ENCODE measurements at places on chromosomes 5 and 9. TPM values are rescaled to one million over a fixed set of nuclear protein-coding genes. Genes with fewer than 3 reads are reported as not detected.

TAS2R1 gene
- total RNA-seq, result not detected

SH3TC2 gene
- total RNA-seq, result 21.3 TPM

GIN1 gene
- total RNA-seq, result 3.8 TPM

CLIC3 gene
- total RNA-seq, result not detected

TDRD7 gene
- total RNA-seq, result 18.0 TPM

NIPSNAP3A gene
- total RNA-seq, result 52.4 TPM

RGS7BP gene
- total RNA-seq, result not detected

CARD19 gene
- 51.1 TPM for total RNA-seq

SLC1A1 gene
- 4.4 TPM for total RNA-seq

IFNA2 gene
- not detected for total RNA-seq

AK1 gene
- 17.6 TPM for total RNA-seq

CCDC171 gene
- 0.65 TPM for total RNA-seq

PHF19 gene
- total RNA-seq, result 9.4 TPM

SLC6A19 gene
- total RNA-seq, result not detected

RECK gene
- 29.6 TPM for total RNA-seq

Data from dermis lymphatic vessel endothelial cell (primary cell).